ENCODE measurements at places on chromosomes 1 and 21.

DNA sequence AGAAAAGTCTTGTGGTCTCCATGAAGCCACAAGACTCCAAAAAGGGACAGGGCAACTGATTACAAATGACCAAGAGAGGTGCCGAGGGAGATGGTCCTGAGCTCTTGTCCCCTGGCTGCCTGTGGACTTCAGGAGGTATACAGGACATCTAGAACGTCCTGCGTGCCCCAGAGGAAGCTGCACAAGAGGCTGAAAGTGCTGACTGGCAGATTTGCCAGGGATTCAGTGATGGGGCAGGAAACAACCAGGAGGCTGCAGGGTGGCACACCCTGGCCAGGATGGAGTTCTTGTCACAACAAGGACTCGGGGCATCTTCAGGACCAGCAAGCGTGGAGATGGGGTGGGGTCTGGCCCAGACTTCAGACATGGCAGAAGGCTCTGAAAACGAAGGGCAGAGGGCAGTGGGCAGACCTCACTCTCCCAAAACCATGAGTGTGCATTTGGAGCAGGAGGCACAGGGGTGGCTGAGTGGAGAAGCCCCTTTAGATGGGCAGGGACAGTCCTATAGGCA, 13.4 kb upstream of the PKP1 start:
- no peak for DNase-seq

DNA sequence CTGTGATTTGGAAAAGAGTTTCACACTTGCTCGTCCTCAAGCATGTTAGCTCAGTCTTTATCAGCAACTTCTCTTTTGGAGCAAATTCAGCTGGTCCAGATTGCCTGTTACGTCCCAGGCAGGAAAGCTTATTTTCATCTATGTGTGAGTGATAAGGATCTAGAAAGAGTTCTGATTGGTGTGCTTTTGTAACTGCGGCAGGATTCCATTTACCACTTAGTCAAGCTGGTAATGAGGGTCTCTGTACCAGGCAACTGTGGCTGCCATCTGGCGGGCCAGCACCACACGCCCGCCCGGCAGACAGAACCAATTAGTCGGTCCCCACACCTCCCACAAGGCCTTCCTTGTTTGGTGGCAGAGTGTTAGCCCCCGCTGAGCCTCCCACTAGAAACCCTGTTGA, 21.0 kb downstream of the C1orf87 start:
- DNase-seq = no peak

GRCh38 chr1:17880449-17880848, 125.3 kb downstream of the ACTL8 start:
- no peak for DNase-seq

- no peak for DNase-seq
Measured at GRCh38 chr1:243454328-243454997, 198.6 kb downstream of the SDCCAG8 start.

DNA sequence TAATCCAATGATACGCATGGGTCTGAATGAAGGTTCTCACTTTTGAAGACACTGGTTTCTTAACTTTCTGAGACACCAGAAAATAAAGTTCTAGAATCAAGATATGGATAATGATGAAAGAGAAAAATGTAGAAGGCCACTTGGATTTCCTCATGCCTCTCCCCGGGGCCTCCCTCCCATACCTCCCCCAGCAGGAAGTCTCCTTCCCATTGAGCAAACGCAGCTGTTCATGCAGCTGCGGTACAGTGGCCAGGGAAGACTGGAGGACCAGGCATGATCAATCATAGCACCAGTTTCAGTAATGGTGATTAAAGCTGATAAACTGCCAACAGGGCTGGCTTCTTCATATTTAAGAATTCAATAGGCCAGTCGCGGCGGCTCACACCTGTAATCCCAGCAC, 10.9 kb upstream of the UBR4 start:
- DNase-seq = peak; percentile 33

DNA sequence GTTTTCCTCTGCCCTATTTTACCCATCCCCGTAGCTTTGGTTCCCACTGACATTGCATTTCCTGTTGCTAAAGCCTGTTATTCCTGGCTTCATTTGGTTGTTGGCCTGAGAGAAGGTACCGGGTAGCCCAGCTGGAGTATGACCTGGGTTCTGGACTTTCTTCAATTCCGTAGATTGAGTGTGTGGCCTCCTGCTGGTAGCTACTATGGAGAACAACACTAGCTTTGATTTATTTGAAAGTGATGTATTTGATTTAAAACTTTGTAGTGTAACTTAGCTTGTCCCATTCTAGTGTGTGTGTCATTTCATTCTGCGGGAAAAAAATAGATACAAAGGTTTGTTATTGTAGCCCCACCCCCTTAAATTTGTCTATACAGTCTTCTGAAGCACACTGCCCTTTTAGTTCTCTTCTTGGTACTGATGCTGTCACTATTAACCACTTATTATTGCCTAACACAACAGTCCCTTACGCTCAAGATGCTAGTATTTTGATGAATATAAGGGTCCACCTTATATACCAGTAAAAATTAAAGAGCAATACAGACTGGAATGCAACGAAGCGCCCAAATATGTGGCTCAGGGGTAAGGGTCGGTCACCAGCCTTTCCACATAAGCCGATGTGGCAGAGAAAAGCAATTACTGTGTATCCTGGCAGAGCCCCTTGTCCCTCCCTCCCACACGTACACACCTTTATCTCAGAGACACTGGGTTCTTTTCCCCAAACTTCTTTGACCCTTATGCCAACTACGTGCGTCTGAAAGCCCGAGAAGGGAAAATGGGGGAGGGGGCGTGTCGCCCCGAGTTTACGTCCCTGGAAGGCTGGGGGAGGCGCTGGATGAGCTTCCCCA, 643 bp upstream of the MOV10 start:
- peak; percentile 79 for DNase-seq

DNA sequence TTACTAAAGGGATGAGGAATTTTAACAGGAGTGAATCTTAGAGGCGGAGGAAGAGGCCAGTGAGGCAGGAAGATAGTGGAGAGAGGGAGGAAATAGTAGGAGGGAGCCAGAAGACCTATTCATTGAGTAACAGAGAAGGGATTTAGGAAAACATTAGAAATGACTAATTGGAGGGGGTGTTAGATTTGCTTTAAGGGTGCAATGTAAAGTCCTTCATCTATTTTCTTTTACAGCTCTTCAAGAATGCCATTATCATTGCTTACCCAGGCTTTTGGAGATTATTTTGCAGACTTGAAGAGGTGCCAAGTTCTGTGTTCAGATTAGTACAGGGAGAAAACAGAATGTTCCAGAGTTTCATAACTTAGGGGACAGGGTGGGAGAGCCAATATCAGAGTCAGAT, 33.8 kb downstream of the OR10J1 start:
- DNase-seq = no peak

DNA sequence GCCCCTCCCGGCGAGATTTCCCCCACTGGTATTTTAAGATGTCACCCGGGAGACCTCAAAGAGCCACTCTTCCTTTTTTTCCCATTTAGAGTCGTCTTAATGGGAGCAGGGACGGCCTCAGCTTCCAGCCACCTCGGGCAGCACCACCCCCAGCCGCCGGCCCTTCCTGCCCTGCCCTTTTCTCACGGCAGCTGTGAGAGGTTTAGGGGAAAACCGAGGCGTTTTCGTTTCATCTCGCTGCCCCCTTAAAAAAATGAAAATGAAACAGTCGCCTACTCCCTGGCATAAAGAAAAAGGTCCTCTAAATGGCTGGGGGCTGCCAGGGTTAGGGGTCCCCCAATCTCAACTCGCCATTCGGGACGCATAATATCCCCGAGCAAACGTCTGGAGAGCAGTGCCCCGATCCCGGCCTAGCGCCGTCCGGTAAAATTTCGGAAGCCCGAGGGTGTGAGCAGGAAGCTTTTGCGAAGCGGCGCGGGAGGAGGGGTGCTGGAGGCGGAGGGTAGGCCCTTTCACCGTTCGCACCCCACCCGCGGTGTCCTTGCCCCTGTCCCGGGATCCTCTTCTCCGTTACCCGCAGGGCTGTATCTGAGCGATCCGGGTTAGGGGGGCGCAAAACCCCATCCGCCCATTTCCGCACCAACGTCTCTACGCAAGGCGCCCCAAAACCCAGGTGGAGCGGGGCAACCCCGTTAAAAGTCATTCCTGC, 1.2 kb downstream of the RUNX3 start:
- peak; percentile 18 for DNase-seq

DNA sequence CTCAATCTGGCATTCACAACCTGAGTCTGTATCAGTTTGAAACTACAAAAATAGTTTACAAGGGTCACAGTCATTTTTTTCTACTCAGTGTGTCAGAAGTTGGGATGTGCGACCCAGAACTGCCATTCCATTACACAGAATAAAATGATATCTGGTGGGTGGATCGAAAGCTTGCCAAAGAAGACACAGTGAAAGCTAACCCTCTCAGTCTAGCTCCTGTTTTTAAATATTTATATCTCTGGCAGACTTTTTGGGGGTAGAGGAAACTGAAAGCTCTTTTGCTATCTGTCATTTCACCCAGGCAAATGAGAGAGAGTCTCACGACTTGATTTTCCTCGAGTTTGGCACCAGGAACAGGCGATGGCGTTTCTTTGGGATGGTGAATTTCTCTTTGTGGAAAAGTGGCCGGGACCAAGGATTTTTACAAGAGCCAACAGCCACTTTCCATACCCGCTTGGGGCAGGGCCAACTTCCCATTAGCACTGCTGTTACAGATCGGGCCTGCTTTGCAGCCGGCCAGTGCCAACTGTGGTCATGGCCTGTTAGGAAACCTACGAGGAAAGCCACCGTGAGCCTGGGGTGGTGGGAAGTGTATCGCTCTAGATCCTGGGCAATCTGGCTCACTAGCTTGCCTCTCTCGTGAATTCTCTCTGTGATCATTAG, 185.5 kb upstream of the NFIA start:
- DNase-seq = no peak

DNA sequence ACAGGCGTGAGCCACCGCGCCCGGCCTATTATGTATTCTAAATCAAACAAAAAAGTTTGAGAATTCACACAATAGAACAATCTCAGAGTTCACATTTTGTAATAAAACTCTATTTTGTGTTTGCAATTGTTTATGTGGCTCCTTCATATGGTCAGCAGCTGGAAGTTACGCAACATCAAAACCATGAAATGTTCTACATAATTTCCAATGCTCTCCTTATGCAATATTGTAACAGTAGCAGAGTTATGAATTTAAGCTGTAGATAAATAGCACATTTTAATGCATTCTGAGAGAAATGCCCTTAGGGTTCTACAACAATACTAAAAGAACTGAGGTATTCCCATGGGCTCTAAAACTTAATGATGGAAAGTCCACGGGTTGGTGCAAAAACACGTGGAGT, 62.3 kb upstream of the COL11A1 start:
- peak; percentile 68 for DNase-seq

GRCh38 chr1:174297351-174297750, 138.0 kb downstream of the RABGAP1L start:
- DNase-seq = no peak

- no peak for DNase-seq
Measured at GRCh38 chr21:42079008-42079938, 8.2 kb downstream of the UMODL1 start.

- DNase-seq = no peak
Measured at GRCh38 chr1:208691012-208691411, 446.8 kb upstream of the PLXNA2 start.

GRCh38 chr1:82143108-82143833, 342.5 kb downstream of the ADGRL2 start:
- DNase-seq = no peak

GRCh38 chr1:151606384-151606783, 5.5 kb upstream of the SNX27 start:
- no peak for DNase-seq

DNA sequence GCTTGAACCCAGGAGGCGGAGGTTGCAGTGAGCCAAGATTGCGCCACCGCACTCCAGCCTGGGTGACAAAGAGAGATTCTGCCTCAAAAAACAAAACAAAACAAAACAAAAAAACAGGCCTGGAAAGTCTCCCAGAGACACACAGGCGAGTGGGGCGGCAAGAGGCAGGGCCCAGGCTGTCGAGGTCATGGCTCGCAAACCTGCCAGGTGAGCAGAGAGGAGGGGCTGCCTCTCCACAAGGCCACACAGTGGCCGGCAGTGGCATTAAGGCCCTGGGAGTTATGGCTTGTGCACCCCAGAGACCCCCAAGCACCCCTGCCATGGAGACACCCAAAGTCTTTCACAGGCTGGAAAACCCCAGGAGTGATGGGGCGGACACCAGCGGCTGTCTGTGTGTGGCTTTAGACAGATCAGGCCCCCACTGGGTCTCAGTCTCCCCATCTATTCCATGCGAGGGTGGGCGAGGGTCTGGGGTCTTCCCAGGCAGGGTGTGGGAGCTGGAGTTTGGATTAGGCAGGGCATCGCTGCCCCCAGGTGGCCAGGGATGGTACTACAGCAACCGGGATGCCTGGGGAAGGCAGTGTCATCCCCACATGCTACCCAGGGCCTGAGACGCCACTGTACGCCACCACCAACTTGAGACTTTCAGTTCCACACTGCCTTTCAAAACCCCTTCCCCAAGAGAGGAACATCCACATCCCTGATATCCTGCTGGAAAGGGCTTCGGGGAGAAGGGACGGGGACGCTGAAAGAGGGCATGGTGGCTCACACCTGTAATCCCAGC, 7.3 kb upstream of the CTRC start:
- DNase-seq = peak; percentile 25

DNA sequence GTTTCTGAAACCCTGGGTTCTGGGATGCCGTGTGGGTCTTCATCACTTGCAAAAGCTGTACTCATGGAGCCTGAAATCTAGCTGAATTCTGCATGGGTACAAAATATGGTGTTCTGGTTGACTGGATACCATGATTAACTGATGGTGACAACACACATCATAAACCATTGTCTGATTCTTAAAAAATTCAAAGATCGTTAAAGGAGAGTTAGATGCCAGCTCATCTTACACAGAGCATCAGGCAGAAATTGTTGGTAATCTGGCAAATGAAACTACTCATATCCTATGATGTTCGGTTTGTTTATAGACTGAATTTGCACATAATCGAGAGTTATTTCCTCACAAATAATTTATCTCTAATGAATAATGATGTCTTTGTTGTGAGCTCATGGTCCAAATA, 218.1 kb upstream of the PKN2 start:
- DNase-seq = no peak

- no peak for DNase-seq
Measured at GRCh38 chr1:228066416-228066815, 16.1 kb upstream of the ARF1 start.

DNA sequence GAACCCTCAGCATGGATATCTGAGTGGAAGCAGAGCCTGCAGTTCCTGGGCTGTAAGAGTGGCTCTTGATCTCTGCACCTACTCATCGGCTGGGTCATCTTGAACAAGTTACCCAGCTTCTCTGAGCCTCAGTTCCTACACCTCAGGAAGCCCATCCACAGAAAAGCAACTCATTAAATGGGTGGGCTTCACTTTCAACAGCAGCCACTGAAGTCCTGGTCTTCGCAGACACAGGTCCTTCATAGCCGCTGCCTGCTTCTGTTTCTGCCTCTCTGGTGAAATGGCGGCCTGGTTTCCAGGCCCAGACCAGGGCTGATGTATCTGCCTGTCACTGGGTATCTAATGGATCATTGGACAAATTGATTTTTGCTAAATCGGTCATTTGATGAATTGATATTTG, 571.4 kb downstream of the PTPRU start:
- no peak for DNase-seq

DNA sequence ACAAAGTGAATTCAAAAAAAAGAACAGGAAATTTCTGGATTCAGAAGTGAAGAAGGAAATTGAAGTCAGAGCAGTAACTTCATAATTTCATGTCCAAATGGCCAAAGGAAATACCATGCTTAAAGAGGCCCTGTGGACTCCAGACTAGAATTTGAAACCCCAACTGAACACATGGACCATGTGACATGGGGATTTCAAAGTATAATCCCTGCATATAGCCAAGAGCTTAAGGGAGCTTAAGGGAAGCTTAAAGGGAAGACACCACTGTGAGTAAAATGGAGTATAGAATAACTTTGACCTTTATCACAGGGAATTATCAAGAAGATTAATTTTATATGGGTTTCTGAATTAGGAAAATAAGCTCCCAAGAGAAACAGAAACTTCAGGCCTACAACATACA, 241.8 kb upstream of the POGK start:
- DNase-seq = no peak

Measured in AG10803 (cell line).